ENCODE measurements at places on chromosomes 12 and 14. TPM values are rescaled to one million over a fixed set of nuclear protein-coding genes. Genes with fewer than 3 reads are reported as not detected.

A2ML1 gene
- not detected for total RNA-seq

MYF6 gene
- total RNA-seq = not detected

KRT5 gene
- total RNA-seq = not detected

OR6C2 gene
- total RNA-seq = not detected

DNA sequence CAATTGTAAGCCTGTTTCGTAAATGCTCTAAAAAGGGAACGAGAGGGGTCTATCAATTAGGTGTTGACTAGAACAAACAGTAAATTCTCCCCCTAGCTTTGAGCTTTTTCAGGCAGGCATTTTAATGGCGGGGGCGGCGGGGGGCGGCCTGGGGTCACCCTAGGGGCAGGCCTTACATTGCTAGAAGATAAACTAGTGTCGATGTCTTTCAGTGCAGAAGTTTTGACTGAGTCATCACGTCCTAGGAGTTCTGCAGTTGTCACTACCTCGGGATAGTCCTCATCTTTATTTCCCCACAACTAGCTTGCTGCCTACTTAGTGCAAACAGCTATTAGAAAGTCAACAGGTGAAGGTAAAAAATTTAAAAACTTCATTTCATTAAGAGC lies 1.6 kb downstream of the ATP6V1D start:
- peak; percentile 15 for DNase-seq

DNA sequence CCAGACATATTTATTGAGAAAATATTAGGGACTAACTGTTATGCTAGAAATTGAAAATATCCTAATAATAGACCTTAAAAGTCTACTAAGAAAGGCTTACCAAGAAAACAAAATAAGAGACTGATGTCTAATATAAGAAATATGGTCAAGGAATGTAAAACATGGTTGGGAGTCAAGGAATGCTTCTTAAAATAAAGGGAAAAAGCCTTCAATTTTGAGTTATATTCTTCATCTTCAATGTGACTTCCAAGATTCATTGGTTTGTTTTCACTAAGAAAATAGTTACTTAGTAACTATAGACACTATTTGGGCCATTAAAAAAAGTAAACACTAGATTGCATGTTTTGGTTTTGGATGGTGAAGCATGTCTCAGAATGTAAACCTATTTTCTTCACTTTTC lies 88.1 kb upstream of the ETV6 start:
- DNase-seq = no peak

DNA sequence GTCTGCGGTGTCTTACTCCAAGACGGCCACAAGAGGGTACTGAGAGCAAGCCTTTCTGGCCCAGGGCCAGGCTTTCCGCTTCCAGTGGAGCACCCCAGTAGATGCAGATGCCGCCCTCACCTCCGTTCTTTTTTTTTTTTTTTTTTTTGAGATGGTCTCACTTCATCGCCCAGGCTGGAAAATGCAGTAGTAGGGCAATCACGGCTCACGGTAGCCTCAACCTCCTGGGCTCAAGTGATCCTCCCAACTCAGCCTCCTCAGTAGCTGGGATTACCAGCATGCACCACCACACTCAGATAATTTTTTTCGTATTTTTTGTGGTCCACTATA lies 5.6 kb upstream of the LBHD2 start:
- DNase-seq = peak; percentile 70

GRCh38 chr12:1517007-1517406 lies 77.4 kb downstream of the FBXL14 start:
- peak; percentile 85 for DNase-seq

DNA sequence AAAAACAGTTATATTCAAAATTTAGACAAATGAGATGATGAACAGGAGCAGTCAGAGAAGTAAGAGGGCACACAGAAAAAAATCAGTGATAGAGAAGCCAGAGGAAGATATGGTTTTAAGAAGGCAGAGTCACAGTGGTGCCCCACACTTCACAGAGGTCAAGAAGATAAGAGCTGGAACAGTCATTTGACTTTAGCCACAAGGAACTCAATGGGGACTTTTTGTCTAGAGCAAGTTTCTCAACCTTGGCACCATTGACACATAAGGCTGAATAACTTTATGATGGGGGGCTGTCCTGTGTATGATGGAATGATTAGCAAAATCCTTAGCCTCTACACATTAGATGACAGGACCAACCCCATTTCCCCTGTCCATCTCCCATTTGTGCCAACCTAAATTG lies 172.8 kb upstream of the PLEKHG7 start:
- DNase-seq = no peak

DNA sequence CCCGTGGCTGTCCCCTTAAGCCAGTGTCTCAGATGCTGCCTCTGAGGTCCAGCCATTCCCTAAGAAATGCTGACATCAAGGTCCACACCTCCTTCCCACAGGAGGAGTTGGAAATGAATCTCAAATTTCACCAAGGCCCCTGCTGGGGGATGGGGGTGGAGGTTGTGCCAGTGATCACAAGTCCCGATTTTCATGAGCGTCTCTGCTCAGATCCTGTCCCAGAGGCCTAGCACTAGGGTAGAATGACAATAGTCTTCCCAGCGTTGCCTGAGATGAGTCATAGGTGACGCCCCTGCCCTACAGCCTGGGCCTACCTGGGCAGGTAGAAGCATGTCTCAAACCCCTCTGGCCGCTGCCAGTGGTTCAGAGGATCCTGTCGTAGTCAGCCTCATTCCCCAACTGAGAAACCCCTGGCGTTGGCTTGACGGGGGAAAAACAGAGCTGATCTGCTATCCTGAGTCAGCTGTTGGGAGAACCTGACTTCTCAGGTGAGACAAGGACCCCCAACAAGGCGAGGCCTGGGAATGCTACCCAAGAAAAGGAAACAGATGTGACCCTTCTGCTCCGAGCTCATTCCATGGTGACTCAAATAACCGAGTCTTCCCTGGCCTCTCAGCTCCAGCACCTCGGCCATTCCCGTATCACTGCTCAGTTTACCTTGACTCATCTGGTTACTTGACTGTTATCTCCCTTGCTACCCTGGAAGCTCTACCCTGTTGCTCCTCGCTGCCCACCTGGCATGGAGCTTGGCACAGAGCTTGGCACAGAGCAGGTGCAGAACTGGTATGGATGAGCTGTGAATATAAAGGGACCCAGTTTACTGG lies 21.8 kb upstream of the SPPL3 start:
- DNase-seq = no peak

GRCh38 chr14:104252256-104253215 lies 114.1 kb downstream of the KIF26A start:
- DNase-seq = no peak

DNA sequence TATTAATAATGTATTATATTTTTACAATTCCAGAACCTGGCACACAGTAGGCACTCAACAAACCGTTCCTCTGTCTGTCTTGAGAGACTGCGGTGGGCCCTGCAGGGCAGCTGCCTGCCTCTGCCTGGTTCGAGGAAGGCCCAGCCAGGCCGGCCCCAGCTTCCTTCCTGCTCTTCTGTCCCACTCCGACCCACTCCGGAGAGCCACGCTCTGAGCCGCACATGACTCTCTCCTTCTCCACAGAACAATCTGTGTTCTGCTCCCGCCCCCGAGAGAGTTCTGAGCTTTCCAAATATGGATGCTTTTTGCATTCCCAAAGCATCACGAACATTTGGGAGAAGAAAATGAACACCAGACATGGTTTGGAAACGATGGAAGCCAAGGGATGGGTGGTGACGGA lies 57.3 kb downstream of the TTC7B start:
- DNase-seq = peak; percentile 12

DNA sequence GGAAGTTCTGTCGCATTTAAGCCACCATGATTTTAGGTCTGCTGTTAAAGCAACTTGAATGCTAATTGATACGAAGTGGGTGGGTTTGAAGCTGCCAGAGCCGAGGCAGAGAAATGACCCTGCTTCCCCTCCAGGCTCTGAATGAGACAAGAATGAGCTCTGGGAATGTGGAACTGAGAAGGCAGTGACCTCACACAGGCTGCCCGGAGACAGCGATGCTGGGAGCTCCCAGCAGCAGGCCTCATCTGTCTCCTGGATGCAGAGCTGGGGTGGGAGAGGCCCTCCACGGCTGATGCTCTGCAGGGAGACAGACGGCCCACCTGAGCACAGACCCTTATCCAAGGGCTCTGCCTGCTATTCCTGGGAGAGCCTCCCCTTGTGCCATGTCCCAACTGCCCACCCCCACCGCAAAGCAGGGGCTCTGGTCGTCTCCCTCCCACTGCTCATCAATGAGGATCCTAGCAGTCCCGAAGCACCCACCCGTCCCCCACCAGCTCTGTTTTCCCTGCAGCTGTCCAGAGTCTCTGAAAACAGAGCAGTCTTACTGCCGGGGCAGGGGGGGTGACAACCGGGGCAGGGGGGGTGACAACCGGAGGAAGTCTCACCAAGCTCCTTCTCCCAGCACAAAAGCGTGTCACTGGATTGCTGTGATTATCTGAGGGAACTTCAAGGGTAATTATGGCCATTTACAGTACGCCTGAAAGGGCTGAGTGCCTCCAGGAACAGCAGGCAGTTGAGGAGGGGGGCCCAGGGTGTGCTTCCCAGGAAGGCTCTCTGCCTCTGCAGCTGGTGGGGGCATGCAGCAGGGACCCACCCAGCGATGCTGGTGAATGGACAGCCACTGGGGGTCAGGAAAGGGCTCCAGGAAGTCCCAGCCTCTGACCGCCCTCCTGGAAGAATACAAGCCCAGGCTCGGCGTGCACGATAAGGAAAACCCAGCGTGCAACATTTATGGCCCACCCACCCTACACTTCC lies 67.8 kb downstream of the CHGA start:
- no peak for DNase-seq

- peak; percentile 73 for DNase-seq
Observed at GRCh38 chr14:55131370-55132137, 2.5 kb downstream of the LGALS3 start.

DNA sequence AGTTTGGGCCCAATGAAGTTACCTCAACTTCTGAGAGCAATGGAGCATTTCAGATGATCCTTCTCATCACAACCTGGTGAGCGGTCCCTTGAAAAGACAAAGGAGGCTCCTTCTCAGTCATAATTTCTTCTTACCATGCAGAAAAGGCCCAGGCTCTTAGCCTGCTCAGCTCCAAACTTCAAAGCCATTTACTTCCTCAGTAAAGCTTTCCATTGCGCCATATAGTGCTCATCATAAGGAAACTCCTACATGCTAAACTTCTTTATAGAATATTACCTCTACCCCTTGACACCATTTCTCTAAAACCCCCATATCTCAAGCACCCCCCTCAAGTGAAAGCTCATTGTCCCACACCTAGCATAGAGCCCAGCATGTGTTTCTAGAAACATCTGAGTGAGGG lies 127.1 kb downstream of the GTF2A1 start:
- no peak for DNase-seq

GRCh38 chr12:124940393-124941169 lies 26.1 kb upstream of the UBC start:
- peak; percentile 90 for DNase-seq

- no peak for DNase-seq
Observed at GRCh38 chr14:90810806-90811205, 5.4 kb downstream of the TTC7B start.

DNA sequence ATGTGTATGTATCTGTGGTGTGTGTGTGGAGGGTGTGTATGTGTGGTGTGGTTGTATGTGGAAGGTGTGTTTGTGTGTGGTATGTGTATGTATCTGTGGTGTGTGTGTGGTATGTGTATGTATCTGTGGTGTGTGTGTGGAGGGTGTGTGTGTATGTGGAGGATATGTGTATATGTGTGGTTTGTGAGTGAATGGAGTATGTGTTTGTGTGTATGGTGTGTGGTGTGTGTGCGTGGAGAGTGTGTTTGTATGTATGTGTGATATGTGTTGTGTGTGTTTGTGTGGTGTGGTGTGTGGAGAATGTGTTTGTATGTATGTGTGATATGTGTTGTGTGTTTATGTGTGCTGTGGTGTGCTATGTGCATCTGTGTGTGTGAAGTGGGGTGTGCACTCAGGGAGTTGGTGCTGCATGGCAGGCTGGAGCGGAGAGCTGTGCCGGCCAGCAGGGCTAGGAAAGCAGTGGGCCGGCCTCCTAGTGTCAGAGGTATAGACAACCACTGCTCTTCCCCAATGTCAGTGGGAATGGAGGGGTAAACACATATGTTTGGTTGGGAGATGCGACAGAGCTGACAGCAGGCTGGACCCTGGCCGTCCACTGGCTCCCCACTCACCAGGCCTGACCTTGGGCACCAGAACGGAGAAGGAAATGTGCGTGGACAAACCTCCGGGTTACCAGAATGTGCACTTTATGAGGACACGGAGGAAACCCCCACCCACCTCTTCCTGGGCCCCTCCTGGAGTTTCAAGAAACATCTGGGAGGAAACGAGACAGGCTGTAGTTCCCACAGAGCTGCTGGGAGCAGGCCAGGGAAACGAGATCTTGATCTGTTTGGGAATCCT lies 60.7 kb downstream of the CLMN start:
- no peak for DNase-seq

DNA sequence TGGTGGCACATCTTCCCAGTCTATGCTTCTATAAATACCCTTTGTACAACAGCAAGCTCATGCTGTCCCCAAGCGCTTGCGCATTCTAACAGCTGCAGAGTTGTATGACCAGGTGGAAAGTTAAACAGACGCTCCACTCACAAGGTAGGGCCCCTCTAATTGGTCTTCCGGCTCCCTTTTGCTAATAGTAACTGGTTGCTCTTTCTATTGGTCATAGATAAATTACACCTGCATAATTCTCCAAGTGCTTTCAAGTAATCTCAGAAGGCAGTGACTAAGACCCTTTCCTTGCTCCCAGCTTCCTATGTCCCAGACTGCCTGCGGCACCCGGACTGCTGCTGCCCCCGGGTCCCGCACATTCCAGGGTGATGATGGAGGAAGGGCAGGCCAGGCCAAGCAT lies 6.1 kb upstream of the TSPAN9 start:
- no peak for DNase-seq

DNA sequence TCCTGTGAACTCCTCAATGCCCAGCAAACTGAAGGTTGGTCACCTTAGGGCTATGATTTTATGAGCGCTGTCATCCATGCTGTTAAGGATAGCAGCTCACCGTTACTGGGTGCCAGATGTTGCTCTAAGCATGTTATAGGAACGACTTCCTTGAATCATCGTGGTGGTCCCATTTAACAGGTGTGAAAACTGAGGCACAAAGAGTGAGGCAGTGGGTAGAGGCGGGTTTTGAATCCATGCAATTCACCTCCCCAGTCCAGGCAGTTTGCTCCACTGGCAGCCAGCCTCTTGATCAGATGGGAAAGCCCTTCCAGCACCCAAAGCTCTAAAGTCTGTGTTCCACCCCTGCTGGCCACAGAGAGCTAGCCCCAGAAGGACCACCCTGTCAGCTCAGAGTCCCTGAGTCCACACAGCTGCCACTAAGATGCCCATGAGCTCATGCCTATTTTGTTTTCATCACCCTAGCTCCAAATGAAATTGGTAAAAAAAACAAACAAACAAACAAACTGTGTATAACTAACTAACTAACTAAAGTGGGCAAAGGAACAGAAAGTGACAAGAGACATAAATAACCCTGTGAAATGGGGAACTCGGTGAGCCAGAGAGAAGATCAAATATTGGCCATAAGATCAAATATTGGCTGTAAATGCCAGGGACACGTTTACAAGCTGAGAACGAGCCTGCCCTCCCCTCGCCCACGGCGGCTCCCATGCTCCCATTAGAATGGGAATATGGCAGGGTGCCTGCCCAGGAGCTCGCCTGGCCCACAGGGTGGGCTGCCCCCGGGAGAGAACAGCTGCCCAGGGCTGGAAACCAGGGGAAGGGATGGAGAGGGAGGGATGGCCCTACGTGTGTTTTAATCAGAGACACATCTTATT lies 72.3 kb upstream of the RFLNA start:
- DNase-seq = no peak

Measured in RPMI7951 (cell line).